ENCODE measurements at places on chromosomes 12 and 14.

DNA sequence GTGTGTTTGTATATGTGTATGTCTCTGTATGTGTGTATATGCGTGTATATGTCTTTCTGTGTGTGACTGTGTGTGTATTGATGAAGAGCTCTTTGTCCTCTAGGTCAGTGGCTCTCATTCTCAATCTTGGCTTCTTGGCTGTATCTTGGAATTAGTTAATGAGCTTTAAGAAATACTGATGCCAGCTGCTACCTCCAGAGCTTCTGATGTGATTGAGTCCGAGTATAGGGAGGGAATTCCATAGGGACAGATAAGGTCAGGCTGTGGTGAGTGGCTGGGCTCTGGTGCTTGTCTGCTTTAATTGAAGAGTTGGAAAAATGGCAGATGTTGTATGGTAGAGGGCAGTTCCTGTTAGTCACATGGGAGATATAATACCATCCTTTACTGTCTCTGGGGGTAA lies 140.1 kb downstream of the C12orf75 start:
- DNase-seq, result no peak

GRCh38 chr12:3247629-3248161 lies 170.5 kb downstream of the TSPAN9 start:
- DNase-seq, result no peak

DNA sequence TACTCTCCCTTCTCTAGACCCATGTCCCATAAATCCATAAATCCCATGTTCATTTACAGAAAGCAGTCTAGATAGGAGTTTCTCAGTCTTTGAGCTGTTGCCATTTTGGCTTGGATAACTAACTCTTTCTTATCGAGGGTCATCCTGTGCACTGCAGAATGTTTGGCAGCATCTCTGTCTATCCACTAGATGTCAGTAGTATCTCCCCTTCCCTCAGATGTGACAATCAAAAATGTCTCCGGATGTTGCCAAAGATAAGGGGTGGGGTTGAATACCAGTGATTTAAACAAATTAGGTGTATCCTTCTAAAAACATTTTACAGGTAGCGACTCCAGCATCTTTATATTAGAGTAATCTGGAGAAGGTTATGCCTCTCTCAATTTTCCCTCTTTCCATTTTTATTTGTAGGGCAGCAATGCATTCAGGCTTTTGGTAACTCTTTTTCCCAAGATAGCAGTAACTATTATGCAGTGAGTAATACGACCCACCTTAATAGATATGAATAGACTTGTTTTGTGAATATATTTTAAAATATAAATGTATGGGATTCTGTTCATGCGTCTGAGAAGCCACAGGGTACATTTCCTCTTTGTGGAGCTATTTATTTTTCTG lies 100.7 kb downstream of the LRRK2 start:
- DNase-seq, result no peak

DNA sequence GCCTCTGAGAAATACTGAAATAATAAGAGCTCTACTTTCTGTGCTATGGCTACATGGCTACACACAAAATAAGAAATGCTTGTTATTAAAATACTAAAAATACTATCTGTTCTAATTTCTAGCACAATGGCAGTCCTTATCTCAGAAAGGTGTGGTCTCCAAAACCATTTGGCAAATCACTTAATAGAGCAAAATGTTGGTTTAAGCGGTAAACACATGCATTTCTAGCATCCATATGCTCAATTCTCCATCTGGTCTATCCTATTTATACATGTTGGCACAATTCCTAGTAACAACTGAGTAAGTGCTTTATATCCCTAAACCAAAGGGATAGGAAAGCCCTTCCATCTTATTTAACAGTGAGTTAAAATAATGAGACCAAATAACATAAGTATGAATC lies 107.0 kb downstream of the PAPLN start:
- no peak for DNase-seq

DNA sequence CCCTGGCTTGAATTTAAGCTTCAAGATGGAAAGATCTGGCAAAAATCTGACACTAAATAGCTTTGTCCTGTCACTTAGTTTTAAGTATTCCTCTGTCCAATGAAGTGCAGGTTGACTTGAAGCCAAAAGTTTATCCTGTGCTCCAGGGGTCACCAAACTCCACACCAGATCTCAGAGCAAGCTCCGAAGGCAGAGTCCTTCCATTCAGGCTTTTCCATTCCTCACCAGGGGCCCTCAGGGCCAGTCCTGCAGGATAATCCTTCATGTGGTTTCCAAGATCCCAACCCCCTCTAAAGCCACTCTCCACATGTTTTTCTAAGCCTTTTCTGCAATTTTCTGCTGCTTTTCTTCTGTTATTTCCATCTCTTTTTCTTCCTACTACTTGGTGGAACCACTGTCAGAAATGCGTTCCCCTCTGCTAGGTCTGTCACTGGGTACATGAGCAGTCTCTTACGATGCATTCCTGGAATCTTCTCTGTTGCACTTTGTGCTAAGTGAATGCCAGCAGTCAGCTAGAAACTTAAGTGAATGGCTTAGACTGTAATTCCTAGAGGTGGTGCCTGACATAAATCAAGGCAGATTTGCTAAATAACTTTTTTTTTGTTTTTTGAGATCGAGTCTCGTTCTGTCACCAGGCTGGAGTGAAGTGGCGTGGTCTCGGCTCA lies 251.4 kb downstream of the MSRB3 start:
- no peak for DNase-seq

- no peak for DNase-seq
Measured at GRCh38 chr12:67052981-67053380, 216.2 kb upstream of the CAND1 start.

- DNase-seq, result no peak
Measured at GRCh38 chr12:102917026-102917787, at the start of gene PAH. TSS of gene PAH (minus strand) at chr12:102917244. CDS start at chr12:102917130, 114 bp downstream.

DNA sequence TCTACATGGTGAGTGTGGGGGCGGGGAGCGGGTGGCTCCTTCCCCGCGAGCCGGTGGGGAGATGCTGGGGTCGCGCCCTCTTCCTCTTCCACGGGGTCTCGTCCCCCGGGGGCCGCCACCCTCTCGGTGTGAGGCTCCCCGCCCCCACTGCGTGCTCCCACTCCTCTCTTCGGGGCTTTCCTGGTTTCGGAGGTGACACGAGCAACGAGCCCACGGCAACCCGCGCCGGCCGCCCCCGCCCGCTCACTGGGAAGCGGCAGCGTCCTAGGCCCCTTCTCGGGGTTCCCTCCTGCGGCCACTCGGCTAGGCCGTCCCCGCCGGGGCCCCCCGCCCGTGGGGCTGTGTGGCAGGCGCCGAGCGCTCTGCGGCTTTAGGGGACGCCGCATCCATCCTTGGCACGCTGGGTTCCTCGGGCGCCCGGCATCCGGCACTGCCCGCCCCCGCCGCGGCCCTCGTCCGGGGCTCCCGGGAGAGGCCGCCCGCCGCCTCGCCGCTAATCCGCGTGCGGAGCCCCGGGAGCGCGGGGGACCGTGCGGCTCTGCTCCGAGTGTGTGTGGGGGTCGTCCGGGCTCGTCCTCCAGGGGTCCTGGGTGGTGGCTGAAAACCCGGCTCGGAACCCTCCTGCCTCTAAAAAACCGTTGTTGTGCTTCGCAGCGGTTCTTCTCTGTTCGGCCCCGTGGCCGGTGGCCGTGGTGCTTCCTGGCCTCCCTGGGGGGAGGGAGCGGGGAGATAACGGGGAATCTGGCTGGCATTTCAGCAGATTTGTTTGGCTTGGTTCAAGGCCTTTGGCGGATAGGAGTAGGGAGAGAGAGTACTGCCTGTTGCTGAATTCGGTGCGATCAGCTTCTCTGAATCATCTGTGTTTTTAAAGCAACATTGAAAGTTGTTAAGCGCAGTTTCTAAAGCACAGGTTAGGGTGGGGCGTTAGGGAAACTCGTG lies 1.0 kb downstream of the PCNX1 start:
- DNase-seq, result peak; percentile 78

GRCh38 chr12:3389986-3390385 lies 101.0 kb upstream of the PRMT8 start:
- DNase-seq, result no peak

DNA sequence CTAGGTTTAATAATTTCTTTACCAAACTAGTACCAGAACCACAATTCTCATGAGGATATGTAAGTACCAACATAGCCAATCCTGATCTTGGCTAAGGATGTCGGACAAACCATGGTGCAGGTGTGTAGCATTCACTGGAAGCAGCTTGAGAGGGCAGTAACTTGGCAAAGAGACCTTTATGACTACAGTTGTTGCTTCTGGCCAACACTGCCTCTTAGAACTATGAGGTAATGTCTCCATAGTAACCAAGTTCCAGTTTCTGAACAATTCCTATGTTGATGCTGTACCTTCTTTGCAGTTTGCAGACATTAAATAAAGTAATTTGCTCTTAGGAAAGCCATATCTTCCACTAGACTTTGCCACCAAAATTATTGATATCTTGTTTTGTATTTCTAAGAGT lies at the start of gene LMNTD1:
Gene LMNTD1, minus strand, starts transcription at position 186 of the 400 bp plus-strand sequence. CDS start 324 bp downstream, outside the sequence.
- DNase-seq, result no peak

GRCh38 chr12:52713960-52714886 lies 10.9 kb upstream of the KRT77 start:
- DNase-seq, result no peak

GRCh38 chr12:29147731-29148595 lies 1.1 kb upstream of the FAR2 start:
- DNase-seq, result peak; percentile 63

GRCh38 chr12:88924162-88924561 lies 343.9 kb upstream of the KITLG start:
- DNase-seq, result no peak

DNA sequence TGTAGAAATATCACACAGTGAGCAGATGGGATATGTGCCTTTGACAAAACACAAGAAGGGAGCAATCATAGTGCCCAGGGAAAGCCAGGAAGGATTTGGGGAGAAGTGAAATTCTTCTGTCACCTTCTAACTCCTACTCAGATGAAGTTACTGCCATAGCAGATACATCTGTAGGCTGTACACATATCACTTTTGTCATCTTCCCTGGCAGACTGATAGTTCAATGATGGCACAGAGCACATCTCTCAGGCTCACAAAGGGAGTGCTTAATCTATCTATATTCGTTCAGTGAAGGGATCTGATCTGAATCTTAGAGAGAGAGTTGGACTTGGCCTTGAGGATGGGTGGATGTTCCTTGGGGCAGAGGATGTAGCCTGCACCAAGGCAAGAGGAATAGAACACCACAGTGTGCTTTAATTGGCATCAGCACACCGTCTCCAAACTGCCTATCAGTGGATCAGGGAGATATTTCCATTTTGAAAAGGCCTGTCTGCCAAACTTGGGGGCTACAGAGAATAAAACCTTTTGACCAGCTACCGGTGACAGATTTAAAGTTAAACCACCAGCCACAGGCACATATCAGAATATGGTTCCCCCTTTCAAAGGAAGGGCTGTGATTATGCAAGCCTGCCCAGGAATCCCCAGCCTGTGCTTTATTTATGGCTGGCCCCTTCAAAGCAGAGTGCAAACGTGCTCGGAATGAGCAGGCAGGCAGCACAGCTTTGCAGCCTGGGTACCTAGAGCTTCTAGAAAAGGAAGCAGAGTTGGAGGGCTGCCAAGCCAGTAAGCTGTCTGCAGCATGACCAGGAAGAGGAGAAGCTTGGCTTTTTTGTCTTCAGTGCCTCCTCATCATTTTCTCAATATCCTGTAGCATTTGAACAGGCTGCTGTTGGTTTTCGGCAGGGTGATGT lies 165.5 kb upstream of the DYRK2 start:
- DNase-seq, result peak; percentile 75

DNA sequence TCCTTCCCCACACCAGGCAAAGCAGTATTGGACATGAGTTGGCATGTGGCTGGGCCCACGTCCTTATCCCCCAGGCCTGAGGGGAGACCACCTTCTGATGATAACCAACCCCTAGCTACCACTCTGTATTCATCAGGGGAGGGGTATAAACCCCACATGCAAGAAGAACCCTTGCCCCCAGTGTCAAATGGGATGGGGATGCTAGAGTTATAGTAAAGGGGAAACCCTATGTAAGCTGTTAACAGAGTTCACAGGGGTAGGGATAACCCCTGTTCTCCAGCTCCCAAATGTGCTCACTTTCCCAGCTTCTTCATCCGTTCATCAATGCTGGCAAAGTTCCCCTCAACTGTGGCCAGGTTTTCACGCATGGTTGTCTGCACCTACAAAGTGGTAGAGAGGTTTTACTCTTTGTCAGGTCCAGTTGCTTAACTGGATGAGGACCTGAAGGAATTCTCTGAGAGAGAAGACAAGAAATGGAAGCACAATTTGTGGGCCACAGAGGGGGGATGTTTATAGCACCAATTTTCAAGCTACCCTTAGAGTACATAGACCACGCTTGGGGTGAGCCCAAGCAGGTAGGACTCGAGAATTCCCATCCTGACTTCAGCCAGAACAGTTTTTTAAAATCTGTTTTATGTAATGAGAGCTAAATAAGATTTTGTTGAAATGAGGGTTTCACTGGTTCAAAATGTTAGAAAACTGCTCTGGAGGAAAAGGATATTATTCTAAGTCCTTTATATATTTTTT lies 7.9 kb downstream of the MBD6 start:
- DNase-seq, result no peak

DNA sequence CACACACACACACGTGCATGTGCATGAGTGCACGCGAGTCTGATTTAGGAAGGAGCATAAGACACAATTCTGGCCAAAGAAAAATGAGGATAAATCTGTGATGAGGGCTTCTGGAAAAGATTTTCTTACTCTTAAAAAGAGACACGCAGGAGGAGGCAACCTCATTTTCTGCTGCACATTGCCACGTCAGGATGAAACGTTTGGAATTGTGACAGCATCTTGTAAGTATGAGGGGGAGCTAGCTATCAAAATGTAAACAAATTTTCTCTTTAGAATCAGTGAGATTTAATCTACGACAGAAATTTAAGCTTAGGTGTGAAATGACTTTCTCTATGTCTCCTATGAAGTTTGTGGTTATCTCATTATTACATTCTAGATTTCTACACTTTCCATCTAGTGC lies 31.1 kb upstream of the NUBPL start:
- DNase-seq, result no peak

- DNase-seq, result no peak
Measured at GRCh38 chr12:31736472-31736871, 7.7 kb upstream of the AMN1 start.
